ENCODE measurements at places on chromosomes 13 and 19.
A peak's percentile ranks its signal among the peaks of the same experiment; 100 is the strongest.

DNA sequence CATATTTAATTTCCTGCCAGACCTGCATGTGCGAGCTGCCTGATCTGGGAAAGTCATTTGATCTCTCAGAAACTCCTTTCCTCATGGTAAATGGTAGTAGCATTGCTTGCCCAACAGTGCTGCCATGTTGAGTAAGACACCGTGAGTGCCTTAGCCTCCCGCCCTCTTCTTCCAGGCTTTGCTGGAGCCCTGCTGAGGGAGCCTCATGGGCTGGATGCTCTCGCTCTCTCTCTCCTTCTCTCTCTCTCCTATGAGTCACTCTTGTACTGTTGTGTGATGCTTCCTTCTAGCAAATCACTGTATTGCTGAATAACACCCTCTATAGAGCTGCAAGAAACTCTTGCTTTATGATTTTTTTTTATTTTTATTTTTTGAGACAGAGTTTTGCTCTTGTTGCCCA is 365.5 kb downstream of the UQCRFS1 start:
- ATAC-seq = no peak

GRCh38 chr13:25744178-25744577 is 307.6 kb downstream of the SHISA2 start:
- ATAC-seq = no peak

DNA sequence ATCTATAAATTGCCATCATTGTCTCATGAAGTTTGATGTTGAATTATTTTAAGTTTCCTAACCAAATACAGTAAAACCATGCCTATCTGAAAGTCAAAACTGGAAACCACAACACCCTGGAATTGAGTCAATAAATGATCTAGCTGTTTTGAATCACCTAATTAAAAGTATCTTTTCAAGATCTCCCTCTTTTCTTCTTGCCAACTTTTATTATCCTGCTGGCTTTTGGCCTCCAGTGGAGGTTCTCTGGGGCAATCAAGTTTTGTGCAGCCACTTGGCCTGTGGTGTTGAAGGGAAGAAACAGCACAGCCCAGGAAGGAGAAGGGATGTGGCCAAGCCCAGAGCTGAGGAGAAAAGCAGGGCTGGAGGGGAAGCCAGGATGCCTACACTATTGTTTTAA is 255.4 kb downstream of the COG6 start:
- no peak for ATAC-seq

GRCh38 chr13:109694972-109695371 is 91.4 kb downstream of the IRS2 start:
- no peak for ATAC-seq

GRCh38 chr19:28961772-28962500 is 251.0 kb downstream of the UQCRFS1 start:
- ATAC-seq = no peak

- ATAC-seq = no peak
These were observed 390.3 kb downstream of the TBC1D4 start for GRCh38 chr13:75091718-75092117.

DNA sequence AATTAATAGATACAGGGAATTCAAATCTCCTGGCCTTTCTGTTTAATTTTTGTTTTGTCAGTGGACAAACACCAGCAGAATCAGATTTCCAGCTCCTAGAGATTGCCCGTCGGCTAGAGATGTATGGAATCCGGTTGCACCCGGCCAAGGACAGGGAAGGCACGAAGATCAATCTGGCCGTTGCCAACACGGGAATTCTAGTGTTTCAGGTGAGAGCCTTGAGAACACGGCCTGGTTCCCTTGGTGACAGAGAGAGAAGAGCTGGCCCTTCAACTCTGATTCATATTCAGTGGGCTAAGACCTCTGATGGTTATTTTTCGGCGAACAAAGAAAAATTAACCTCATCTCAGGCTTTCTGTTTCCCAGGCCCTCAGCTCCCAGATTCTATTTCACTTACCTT is 191.3 kb downstream of the STK24 start:
- no peak for ATAC-seq

DNA sequence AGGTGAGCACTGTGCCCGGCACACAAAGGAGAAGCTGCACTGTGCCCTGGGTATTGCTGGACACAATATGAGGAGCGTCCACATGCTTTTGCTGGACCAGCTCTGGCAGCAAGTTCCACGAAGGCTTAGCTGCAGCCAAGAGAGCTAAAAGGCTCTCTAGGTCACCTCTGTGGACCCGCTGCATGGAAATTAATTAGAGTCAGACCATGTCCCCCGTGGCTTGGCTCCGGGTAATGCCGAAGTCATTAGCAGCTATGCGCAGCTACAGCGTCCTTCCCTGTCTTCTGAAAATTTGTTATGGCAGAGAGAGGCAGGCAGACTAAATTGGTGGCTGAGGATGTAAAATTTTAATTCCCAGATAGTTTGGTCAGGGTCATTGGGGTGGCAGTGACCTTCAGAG is 271.5 kb downstream of the SLC7A1 start:
- ATAC-seq = no peak

DNA sequence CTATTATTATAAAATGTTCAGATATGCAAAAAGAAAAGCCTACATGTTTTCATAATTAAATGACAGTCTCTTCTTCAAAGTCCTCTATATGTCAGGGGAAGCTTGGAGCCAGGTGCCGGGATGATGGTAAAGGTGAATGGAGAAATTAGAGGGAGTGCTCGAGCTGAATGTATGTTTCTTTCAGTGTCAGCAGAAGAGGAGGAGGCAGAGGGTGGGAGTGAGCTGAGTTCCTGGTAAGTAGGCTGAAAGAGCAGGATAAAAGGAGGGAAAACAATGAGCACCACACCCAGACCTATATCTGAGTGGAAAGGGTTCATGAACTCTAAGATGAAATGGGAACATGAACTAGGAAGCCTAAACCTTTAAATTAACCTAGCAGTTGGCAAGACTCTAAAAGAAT is 307.6 kb upstream of the NBEA start:
- no peak for ATAC-seq

GRCh38 chr13:25901460-25902376 is 150.1 kb downstream of the SHISA2 start:
- ATAC-seq = peak; percentile 80

DNA sequence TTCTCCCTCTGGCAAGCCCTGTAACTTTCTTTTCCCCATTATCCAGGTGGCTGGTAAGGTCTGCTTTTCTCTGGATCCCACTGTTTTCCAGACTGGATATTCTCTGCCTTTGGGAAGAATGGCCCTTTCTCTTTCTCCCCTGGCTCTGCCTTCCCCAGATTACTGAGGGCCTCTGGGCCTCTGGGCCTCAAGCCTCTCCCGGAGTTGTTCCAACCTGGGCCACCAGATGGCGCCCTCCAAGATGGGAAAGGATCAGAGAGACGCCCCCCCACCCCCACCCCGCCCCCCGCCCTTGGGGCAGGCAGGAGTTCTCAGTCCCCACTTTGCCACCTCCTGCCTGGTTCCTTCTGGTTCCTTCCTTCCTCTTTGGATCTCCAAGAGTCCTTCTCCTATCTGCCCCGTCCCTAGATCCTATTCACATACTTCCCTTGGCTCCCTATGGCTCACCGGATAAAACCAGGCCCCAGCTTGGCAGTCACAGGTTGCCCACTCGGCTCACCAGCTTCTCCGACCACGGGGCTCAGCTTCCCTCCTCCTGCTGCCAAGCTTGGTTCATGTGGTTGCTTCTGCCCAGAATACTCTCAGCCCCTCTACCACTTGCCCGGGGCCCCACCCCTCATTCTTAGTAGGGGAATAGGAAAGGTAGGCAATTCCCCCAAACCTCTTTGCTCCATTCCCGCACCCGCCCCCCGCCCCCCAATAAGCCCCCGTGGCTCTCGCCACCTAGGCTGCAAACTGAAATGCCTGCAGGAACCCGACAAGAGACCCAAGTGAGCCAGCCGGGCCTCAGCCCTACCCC is 13.1 kb downstream of the EPS8L1 start:
- no peak for ATAC-seq

DNA sequence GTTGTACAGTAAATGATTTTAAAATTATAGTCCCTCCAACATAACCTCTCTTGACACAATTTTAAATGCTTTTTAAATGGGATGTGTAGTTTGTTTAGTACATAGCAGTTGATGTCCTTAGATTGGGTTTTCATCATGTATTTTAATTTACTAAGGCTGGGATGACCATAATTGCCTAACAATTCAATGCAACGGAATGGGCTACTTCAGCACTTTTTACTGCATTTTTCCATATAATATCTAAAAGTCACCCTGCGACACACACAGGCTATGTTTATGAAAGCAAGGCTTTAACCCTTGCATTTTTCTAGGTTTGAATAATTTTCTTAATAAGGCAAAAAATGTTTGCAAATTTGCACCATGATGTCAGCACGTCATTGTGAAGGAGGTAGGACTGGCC is 321.0 kb downstream of the DLEU7 start:
- ATAC-seq = no peak

DNA sequence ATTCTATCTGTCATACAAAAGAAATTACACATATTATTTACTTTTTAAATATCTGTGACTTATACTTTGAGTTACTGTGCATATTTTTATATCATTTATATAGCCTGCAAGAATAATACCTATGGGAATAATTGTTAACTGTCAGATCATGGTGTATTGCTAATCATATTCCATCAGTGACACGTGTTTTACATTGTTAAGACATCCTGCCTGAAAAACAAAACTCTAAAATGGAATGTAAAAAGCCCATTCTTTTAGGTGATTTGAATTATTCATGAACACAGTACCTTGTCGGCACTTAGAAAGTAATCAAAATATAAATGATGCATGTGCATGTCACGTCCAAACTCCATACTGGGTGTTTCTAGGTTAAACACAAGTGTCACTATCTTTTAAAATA is 533.8 kb upstream of the PCDH9 start:
- no peak for ATAC-seq

GRCh38 chr19:35013041-35013819 is 13.1 kb downstream of the GRAMD1A start:
- ATAC-seq = peak; percentile 76

DNA sequence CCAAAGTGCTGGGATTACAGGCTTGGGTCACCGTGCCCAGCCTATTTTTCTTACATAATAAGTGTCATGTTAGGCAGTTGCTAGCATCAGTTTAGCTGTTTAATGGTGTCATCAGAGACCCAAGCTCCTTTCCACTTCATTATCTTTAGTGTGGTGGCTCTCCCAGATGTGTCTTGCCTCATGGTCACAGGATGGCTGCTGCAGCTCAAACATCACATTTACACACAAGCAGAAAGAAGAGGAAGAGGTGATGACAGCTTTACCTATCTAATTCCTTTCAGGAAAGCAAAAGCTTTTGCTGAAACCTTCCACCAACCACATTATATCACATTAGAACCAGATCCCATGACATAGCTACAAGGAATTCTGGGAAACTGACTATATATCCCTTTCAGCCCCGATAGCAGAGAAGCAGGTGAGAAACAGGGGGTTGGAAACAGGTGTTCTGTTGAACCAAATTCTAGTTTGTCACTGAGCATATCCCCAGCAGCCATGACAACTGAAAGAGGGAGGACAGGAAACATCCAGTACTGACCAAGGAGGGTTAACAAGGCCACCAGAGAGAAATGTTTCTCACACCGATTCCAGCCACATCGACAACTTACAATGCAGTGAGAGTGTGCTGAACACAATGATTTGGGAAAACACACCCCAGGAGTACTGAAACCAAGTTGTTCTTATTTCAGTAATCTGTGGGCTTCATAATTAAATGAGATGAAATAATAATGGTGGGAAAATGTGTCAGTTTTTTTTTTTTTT is 617.0 kb downstream of the UQCRFS1 start:
- no peak for ATAC-seq

- ATAC-seq = no peak
These were observed 7.9 kb downstream of the MLLT1 start for GRCh38 chr19:6271721-6272410.

DNA sequence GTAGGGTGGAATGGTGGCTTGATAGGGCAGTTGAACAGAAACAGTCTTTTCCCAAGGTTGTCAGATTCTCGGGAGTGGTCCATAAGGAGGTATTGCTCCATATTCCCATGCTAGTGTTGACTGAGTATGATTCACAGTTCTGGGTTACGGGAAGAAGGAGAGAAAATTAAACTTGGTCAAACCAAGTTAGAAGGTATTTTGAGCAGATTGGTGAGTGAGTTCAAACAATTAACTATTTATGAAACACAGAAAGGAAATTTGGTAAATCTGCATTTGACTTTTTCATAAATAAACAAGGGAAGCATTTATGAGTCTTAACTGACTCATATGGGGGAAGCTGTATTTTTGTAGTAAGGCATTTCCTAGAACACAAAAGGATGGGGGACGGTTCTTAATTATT is 2419.4 kb downstream of the PCDH9 start:
- ATAC-seq = no peak

DNA sequence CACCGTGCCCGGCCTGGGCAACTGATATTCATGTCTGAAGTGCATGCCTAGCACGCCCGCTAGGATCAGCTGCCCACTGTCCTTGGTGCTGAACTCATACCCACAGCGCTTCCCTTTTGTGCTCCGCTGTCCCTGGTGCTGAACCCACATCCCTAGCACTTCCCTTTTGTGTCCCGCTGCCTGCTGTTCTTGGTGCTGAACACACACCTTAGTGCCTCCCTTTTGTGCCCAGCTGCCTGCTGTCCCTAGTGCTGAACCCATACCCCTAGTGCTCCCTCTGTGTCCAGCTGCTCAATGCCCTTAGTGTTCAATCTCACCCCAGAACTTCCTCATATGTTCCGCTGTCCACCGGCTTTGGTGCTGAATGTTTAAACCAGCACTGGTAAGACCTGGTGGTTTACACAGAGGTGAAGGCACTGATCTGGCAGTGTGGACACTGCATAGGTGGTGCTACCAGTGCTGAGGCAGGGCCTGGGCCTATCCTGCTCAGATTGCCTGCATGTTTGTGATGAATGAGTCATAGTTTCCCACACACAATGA is 26.3 kb upstream of the SIGLEC11 start:
- peak; percentile 78 for ATAC-seq

GRCh38 chr13:19910336-19911072 is 47.1 kb upstream of the ZMYM5 start:
- no peak for ATAC-seq

DNA sequence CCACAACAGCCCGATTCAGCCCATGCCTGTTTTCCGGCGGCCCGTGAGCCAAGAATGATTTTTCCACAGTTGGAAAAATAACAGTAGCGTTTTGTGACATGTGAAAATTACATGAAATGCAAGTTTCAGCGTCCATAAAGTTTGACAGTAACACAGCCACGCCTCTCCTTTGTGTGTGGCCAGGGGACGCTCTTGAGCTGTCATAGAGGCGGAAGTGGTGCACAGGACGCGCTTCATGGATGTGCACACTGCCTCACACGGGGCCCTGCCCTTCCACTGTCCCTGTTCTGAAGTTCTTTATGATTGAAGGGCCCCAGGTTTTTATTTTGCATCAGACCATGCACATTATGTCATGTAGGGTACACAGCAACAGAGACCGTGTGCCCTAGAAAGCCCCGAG is 12.4 kb upstream of the ELAVL1 start:
- ATAC-seq = peak; percentile 85

GRCh38 chr19:48006762-48007161 is 12.3 kb downstream of the ELSPBP1 start:
- no peak for ATAC-seq

DNA sequence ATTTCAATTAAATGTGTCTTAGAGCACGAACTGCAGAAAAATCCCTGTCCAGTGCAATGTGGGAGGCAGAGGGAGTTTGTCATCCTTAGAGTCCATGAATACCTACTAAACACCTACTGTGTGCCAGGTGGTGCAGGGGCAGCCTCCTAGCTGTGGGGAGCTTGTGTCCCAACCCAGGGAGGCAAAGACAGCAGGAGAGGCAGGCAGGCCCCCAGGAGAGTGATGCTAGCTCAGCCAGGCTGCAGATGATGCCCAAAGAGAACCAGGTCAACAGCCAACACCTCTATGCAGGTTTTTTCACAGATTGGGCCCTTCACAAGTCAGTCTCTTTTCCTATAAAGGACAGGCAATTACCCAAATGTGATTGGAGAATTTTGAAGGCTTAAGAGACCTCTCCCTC is 108.2 kb upstream of the UQCRFS1 start:
- no peak for ATAC-seq

Data from stimulated activated memory B cell treated with anti-CD40 and anti-IgM and Interleukin-4, amounts not matched to agents 10 μg/mL and 1 μg/mL and 100 μg/mL, for 72 hours (primary cell).